Stimulated activated CD4-positive, alpha-beta T cell treated with anti-CD3 and anti-CD28 coated beads, Interleukin-2, amount 100 ng/mL, for 4 hours (primary cell): ENCODE measurements at places on chromosomes 5 and 9.

- DNase-seq = no peak
Measured at GRCh38 chr5:6833406-6833805, 120.2 kb downstream of the TENT4A start.

DNA sequence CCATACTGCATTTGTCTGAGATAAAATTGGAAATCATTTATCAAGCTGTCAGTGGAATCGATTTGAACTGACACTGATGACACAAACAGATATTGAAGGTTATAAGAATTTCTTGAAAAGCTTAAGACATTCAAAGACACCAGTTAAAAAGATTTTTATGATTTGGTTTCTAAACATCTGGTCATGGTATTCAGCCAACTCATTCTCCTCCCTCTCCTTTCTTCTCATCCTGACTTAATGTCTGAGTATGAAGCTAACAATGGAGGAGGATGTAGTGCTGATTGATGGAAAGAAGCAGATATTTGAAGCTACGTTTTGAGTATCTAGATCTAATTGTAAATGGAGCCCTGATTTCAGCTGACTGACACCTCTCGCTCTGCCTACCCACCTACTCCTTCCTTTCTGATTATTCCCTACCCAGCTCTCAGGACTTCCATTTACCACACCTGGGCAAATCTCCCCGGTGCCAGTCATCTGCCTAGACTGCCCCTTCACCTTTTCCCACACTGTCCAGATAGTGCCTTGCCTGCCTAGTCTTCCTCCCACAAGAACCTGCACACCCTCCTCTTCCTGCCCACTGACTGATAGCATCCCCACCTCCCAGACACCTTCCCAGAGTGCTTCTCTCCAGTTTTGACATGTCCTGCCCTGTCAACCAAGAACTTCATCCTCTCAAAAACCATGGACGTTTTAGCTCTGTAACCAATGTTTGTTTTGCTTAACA lies 20.7 kb upstream of the LIFR start:
- DNase-seq = no peak

DNA sequence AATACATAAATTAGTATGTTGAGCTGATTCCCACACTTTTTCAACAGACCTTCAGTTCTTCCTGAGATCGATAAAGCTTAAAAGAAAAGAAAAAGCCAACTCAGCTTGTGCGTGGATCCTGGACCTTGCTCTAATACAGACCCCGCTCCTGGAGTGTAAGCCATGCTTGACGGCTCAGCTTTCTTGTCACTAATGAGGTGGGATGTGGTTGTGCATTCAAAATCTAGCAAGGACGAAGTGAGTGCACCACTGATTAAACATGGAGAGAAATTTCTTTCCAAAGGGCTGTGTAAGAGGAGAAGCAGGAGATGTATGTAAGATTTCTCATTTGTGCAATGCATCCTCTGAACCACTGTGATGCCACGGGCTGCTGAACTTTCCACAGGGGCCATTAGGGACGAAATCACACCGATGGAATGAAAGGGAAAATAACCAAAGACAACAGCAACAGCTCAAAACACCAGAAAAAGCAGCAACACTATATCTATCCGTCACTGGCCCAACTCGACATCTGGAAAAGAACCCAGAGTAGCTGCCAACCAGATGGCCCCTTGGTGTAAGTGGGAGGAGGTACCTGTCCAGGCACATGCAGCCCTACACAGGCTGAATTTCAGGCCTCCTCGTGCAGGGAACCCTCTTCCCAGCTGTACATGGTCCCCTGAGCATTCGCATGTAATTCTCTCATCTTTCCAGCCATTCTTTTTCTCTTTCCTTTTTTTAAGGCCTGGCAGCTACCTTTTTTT lies 178.9 kb downstream of the SREK1 start:
- DNase-seq = no peak

- no peak for DNase-seq
Measured at GRCh38 chr9:135110416-135110815, 22.9 kb downstream of the OLFM1 start.

DNA sequence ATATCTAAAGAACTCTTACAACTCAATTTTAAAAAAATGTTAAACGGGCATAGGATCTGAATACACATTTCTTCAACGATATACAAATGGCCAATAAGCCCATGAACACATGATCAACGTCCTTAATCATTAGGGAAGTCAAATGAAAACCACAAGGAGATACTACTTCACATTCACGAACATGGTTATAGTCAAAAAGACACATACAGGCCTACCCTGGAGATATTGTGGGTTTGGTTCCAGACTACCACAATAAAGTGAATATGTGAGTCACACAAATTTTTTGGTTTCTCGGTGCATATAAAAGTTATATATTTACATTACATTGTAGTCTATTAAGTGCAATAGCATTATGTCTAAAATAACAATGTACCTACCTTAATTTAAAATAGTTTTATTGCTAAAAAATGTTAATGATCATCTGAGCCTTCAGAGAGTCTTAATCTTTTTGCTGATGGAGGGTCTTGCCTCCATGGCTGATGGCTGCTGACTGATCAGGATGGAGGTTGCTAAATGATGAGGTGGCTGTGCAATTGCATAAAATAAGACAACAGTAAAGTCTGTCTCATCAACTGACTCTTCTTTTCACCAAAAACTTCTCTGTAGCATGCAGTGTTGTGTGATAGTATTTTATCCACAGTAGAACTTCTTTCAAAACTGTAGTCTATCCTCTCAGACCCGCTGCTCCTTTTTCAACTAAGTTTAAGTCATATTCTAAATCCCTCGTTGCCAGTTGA lies 15.1 kb downstream of the AK3 start:
- no peak for DNase-seq

DNA sequence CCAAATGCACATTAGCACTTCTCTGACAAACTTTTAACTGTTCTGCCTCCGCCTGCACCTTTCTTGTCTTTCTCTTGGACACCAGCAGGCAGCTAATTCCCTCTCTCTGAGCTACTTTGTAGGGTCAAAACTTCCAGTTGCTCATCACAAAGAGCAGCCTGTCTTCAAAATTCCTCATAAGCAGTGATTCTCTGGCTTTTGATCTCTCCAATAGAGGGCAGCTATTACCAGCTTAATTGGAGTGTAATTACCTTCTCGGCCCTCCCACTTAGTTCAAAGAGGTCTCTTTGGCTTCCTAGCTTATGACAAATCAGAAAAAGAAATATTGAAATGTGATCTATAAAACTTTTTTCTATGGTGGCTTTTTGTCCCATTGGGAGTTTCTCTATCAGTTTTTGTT lies 43.6 kb upstream of the RAD23B start:
- no peak for DNase-seq

GRCh38 chr5:141945511-141946051 lies 12.4 kb downstream of the PCDH12 start:
- DNase-seq = no peak

- no peak for DNase-seq
Measured at GRCh38 chr5:158877124-158877581, 222.6 kb downstream of the EBF1 start.

DNA sequence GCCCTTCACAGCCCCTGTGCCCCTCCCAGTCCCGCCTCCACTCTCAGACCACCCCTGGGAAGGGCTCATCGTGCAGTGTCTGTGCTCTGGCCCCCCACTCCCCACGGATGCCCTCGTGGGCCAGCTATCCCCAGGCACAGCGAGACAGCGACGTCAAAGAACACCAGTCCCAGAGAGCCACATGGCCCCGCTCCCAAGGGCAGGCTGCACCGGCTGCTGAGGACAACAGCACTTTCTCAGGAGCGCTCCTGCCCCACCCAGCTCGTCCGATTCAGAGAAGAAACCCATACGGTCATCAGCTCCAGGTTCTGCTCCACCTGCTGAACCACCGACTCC lies 4.8 kb upstream of the SNAPC4 start:
- no peak for DNase-seq

- DNase-seq = peak; percentile 68
Measured at GRCh38 chr5:56490971-56491468, 257.9 kb upstream of the ANKRD55 start.

DNA sequence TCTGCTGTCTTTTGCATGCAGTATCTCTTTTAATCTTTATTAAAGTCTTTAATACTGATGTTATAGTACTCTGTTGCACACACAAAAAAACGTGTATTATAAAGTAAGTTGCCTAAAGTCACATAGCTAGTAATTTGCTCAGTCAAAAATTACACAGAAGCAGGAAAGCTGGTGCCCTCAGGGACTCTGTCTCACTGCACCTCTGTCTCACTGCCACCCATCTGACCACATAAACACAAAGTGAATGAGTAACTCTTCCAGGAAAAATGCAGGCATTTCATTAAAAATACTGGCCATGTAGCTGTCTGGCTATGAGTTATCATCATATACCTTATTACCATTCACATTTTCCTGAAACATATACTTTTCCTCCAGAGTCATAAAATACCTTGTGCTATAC lies 591.7 kb downstream of the CSNK1G3 start:
- no peak for DNase-seq

- peak; percentile 21 for DNase-seq
Measured at GRCh38 chr5:91434348-91434747, 51.2 kb upstream of the ARRDC3 start.

- DNase-seq = no peak
Measured at GRCh38 chr5:123754908-123755307, 242.9 kb downstream of the CSNK1G3 start.

DNA sequence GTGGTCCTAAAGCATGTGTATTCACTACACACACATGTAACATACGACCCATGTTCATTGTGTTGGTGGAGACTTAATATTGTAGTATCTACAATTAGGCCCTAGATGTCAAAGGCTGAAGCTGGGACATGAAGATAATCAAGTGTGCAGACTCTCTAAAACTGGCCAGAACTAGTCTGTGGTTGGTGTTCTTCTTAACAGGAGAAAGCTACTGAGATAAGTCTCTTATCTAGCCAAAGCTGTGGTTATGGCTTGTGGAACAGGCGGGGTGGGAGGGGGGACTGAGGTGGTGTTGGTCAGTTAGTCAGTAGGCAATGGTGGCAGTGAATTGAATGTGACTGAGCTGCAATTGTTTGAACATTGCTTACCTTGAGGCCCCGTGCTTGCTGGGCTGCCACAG lies 112.7 kb upstream of the SLC24A2 start:
- DNase-seq = no peak

GRCh38 chr5:50963971-50964745 lies 297.7 kb downstream of the PARP8 start:
- no peak for DNase-seq

DNA sequence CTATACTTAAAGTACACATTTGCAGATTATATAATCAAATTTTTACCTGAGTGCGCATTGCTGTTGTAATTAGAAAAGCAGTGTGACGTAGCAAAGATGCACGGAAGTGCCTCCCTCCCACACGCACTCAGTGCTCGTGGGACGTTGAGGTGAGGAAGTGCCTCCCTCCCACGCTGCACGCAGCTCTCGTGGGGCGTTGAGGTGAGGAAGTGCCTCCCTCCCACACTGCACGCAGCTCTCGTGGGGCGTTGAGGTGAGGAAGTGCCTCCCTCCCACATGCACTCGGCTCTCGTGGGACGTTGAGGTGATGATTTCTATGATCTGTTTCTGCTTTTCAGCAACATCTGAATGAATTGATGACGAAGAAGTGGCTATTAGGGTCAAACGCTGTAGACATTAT lies 21.0 kb downstream of the EXOC3 start:
- DNase-seq = peak; percentile 96

DNA sequence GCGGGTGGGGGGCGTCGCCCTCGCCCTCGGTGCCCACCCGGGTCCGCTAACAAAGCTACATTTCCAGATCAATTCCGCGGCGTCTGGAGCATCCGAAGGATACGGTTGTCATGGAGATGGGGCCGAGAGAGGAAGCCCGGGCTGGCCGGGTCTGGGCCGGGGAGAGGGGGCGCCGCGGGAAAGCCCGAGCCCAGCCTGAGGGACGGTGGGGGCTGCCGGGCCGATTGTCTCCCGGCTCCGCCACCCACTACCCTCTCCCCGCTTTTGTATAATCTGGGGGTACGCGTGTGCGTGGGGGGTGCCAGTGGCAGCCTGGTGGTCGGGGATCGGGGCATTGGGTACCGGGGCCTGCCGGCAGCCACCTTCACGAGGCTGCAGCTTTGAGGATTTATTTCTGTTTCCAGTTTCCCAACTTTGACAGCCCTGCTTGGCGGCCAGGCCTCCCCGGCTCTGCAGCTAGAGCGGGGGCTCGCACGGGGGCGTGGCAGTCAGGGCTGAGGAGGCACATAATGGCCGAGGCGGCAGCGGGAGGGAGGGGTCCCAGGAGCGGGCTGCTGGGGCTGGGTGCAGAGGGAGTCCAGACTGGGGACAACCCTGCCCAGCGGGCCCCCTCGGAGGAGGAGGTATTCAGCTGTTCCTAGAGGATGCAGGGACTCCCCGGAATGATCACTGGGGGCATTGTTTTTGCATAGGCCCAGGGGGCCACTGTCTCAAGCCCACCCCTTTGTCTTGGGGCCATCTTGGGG lies 626 bp downstream of the PSD2 start:
- no peak for DNase-seq

DNA sequence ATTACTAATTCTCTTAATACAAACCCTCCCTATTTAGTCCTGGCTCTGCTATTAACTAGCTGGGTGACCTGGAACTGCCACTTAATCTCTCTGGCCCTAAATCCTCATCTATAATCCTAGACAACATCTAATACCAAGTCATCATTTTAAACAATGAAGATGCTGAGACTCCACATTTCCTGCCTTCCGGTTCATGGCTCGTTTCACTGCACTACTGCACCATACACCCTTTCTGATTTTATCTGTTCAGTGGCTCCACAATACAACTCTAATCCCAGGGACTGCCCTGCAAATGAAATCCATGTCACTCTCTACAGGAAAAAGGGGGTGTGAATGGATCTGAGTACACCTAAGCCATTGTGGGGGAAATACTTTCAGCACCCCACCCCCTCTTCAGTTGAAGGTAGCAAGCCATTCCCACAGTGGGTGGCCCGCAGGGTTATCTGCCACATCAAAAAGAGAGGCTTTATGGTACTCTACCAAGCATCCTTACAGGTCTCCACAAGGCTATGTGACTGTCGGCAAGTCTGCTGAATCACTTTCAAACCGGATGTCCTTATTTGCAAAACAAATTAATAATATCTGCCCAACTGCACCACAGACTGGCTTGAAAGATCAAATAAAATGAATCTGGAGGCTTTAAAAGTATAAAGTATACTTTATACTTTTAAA lies 89.5 kb downstream of the EPB41L4A start:
- no peak for DNase-seq

- no peak for DNase-seq
Measured at GRCh38 chr5:116371935-116372334, 202.7 kb downstream of the SEMA6A start.

- DNase-seq = no peak
Measured at GRCh38 chr5:129001841-129002526, 36.7 kb downstream of the SLC27A6 start.

DNA sequence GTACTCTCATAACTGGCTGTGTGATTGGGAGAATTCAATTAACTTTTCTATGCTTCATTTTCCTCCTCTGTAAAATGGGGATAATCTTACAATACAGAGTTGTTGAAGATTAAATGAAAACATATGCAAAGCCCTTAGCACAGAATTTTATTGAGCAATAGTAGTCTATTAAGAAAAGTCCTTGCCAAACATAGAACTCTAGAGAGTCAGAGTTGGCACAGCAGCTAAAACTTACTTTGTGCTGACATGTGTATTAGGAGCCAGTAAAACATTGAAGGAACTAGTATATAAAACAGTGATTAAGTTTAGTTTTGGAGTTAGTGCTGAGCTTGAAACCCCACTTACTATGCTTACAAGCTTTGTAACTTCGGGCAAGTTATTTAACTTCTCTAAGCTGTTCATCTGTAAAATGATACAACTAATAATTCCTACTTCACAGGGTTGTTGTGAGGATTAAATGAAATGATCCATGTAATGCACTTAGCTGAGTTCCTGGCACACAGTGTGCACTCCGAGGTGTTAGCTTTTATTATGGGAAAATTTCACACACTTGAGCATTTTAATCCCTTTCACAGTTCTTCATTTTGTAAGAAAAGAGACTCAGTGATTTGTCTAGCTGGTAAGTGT lies 20.0 kb upstream of the GRIN3A start:
- DNase-seq = no peak
